8988T (cell line): ENCODE measurements at places on chromosomes 5 and 9.

GRCh38 chr5:155839251-155840037 is 487.5 kb upstream of the SGCD start:
- DNase-seq = no peak

GRCh38 chr9:137833721-137834613 is 43.6 kb upstream of the CACNA1B start:
- no peak for DNase-seq

GRCh38 chr5:35815089-35815936 is 41.4 kb upstream of the IL7R start:
- no peak for DNase-seq

DNA sequence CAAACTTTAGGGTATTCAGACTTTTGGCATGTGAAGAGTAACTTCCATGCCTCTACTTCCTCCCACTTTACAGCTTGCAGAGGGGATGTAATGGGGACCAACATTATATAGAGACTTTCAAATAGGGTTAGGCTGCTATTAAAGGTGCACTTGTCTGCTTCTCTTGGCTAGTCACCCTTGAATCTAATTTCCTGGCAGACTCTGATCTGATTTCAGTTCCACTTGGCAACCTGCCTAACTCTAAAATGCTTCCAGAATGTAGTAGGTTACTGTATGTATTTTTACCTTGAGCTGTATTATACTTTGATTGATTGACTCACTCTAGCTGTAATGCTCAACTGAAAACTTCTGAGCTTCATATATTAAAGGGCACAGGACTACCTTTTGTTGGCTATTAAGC is 693.4 kb downstream of the KCTD16 start:
- no peak for DNase-seq

DNA sequence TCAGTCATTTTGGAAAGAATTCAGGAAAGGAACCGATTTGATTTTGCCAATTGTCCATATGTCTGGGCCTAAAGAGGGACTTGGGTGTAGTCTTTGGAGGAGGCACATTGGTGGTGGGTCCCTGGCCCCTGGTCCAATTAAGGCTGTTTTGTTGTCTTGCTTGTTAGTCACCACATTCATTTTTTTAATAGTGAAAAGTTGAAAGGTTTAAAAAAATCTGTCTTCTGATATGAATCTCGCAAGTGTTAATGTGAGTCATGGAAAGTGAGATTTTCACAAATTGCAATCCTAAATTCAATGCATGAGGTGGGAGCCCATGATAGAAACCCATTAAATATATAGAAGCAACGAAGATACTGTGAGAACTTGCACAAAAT is 165.9 kb upstream of the OTULINL start:
- no peak for DNase-seq

DNA sequence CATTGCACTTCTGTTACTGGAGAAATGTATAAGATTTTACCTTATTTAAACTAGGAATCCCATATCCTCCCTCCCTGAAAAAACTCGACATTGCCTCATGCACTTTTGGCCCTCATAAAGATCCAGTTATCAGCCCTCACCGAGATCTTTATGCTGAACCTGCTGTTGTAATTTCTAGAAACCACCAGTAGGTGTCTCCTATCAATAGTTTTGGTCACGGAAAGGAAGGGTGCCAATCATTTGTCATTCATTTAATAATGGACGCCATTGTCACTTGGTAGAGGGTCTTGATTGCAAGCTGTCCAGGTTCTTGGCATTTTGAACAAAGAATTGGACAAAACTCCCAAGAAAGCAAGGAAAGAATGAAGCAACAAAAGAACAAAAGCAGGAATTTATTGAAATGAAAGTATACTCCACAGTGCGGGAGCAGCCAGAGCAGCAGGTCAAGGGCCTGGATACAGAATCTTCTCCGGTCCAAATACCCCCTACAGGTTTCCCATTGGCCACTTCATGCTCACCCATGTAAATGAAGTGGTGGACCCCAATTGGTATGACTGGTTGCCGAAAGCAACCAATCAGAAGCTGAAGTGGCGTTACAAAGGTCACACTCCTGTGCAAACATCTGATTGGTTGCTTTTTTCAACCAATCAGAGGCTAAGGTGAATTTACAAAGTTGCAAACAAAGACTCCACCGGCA is 524.3 kb downstream of the PSAT1 start:
- no peak for DNase-seq

GRCh38 chr9:107154291-107154690 is 128.8 kb upstream of the RAD23B start:
- no peak for DNase-seq

DNA sequence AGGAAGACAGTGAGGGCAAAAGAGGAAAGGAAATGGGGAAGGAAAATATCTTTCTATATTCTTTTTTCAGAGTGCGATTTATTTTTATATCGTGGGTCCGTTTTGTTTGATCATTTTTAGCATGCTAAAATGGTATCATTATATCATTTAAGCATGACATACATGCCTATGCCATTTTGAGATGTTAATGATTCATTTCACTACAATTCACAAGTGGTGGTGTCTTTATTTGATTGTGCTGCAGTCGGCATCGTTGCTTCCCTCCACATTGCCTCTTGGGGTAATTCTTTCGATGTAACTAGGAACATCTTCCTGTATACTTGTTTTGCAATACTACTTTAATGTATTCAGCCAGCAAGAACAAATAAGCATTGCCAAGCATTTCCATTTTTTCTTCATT is 145.2 kb downstream of the CFAP90 start:
- no peak for DNase-seq

GRCh38 chr9:135581636-135582426 is 20.3 kb downstream of the PAEP start:
- DNase-seq = no peak

DNA sequence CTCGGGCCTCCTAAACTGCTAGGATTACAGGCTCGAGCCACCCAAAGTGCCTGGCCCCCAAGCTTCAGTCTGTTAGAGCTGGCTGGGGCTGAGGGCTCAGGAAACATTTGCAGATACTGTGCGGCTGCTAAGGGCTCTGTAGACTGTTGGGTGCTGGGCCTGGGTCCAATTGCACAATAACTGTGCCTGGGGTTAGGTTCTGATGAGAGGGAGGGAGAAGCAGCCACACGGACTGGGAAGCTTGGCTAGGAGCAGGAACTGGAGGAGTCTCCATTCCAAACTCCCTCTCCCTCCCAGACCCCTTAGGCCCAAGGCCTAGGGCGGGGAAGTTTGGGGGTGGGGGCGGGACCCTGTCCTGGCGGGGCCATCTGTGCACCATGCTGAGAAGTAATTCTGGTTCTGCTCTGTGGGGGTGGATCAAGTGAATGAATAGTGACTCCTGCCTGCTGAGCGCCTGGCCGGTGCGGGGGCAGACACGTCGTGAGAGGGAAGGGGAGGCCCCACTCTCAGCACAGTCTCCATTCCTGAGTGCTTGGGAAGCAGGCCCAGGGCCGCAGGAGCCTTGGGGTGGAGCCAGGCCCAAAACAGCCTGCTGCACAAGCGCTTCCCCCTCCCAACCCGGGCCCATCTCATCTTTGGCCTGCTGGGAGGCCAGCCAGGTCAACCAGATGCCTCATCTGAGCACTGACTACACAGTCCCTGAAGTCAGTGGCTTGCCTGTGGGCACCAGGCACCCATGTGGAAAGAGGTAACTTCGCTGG is 1.5 kb downstream of the ASS1 start:
- no peak for DNase-seq

DNA sequence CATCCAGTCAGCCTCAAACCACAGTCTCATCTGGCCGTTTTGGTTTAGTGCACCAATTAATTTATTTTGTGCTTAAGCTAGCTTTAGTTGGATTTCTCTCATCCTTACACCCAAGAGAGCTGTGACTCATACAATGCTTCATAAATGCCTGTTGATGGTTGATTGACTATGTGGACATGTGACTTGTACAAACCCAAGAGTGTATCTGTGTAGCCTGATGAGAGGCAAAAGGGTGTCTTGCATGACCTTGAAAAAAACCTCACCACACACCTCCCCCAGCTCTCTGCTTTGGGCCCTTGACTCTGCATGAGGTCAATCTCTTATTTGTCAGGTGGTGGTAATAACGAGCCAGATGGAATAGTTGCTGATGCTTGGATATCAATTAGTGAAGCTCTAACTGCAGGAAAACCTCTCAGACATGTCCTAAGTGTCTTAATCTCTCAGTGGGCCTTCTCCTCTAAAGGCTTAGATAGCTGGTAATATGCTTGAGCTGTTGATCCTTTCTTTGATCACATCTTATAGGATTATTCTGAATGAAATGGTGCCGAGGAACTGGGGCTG is 10.6 kb upstream of the GLRA1 start:
- DNase-seq = no peak

DNA sequence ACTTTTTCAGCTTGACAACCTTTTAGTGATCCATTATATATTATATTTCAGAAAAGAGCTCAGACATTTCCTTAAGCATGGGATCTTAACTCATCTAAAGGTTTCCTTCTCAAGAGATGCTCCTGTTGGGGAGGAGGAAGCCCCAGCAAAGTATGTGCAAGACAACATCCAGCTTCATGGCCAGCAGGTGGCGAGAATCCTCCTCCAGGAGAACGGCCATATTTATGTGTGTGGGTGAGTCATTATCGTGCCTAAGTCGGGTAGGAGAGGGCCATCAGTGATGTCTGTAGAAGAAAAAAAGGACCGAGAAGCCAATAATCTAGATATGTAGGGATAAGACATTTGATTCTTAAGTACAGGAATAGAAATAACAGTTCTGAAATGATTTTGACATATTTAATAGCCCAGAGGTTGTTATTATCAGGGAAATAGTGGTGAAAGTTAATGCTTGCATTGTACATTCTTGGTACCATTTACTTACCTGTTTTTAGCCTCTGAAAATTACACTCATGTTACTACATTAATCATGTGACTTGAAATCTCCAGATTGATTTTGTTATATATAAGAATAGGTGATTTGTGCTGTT is 28.2 kb downstream of the MTRR start:
- no peak for DNase-seq

DNA sequence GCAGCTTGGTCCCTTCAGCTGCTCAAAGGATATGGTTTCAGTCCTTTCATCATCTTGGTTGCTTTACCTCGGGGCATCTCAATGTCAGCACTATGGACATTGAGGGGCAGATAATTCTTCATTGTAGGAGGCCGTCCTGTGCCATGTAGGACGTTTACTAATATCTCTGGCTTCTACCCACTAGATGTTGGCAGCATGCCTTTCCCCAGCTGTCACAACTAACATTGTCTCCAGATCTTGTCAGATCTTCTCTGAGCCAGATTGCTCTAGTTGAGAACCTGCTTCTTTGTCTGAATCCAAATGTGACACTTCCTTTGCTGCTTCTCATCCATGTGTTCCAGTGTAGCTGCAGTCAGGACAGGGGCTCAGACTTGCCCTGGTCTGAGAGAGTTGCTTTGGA is 10.3 kb downstream of the PTPA start:
- no peak for DNase-seq
